ENCODE measurements at places on chromosomes 7 and 10.

DNA sequence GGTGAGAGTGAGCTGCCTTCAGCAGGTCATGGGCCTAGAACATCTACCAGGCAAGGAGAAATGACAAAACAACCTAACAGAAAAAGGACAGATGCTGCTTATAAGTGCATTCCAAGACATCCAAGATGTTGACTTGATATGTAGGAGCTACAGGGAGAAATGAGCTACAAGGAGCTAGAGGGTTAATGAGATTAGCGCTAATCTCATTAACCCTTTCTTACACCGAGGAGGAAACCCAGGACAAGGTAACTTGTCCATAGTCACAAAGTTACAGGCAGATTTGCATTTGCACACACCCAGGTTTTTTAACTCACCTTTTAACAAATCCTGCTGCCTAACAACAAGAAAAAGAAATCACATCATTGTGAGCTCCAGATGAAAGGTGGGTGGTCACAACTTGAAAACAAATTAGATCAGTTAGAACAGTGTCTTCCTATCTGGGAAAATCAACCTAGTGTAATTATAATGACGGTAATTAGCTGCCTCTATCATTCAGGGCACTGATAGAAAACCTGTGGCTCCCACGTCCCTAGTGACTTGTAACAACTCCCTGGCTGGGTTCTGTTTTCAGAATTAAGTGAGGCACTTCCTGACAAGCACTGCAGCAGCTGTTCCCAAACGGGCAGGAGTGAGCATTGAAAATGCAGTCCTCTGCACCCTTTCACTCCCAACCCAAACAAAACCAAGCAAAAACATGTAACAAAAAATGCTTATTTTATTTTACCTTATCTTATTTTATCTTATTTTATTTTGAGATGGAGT, 5.7 kb downstream of the KIAA1549 start:
- DNase-seq, result no peak

DNA sequence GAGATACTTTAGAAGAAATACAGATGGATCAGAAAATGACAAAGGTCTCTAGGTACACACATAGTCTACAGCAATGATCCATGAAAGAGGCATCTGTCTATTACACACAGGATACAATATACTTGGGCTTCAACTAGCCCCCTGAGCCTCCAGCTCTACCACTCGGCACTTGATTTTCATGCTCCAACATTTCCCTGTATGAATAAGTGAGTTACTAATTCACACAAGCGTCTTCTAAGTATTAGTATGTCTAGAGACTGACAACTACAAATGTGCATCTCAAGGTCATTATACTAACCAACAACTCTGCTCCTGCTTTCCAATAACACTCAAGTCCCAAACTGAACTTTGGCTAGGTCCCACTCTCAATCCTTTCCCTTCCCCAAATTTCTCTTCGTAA, 8.3 kb downstream of the FAM204A start:
- DNase-seq, result no peak

GRCh38 chr10:104487794-104488438, 134.3 kb downstream of the CFAP58 start:
- no peak for DNase-seq

GRCh38 chr10:43888586-43888985, 239.9 kb upstream of the ZNF32 start:
- peak; percentile 47 for DNase-seq

GRCh38 chr7:105493196-105493922, 28.7 kb downstream of the PUS7 start:
- DNase-seq, result no peak

- DNase-seq, result no peak
Measured at GRCh38 chr7:135147899-135148721, at the start of gene TMEM140. TMEM140 (plus strand) TSS chr7:135148072; CDS start chr7:135164442, 16,370 bp downstream.

- no peak for DNase-seq
Measured at GRCh38 chr7:112781110-112781509, 9.1 kb downstream of the TMEM168 start.

DNA sequence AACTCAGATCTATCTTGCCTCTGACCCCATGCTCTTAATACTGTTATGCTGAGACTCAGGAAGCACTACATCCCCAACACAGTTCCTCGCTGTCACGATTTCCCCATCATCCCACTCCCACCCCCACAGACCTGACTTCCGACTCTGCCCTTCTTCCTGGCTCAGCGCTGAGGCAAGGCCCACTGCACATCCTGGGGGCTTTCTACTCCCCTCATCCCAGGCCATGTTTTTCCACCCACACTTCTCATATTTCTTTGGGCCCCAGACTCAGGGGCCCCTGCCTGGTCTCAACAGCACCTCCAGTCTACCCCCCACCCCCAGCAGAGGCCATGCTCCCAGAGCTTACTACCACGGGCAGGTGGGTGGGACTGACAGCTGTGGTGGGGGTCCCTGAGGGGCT, 7.7 kb upstream of the NDST2 start:
- no peak for DNase-seq

- DNase-seq, result peak; percentile 18
Measured at GRCh38 chr10:35639728-35640401, 2.2 kb downstream of the FZD8 start.

- DNase-seq, result no peak
Measured at GRCh38 chr7:18656362-18656761, 160.8 kb downstream of the HDAC9 start.

Measured in GM03348 (cell line).